ENCODE measurements at places on chromosomes 5 and 9. TPM values are rescaled to one million over a fixed set of nuclear protein-coding genes. Genes with fewer than 3 reads are reported as not detected.

GRCh38 chr5:72606525-72606924 is 99.3 kb upstream of the ZNF366 start:
- no peaks in the 10 kb centered on the region for H3K36me3 ChIP-seq
- no peaks in the 10 kb centered on the region for H3K27me3 ChIP-seq

GRCh38 chr9:41229408-41230401 is 40.6 kb upstream of the ZNG1F start:
- no peak overlapping the region for H3K4me3 ChIP-seq
- H3K27ac ChIP-seq, result no peak overlapping the region
- no peaks in the 10 kb centered on the region for H3K36me3 ChIP-seq
- H3K27me3 ChIP-seq, result no peaks in the 10 kb centered on the region

The PCDHA9 gene
- total RNA-seq, result under 0.01 TPM

DNA sequence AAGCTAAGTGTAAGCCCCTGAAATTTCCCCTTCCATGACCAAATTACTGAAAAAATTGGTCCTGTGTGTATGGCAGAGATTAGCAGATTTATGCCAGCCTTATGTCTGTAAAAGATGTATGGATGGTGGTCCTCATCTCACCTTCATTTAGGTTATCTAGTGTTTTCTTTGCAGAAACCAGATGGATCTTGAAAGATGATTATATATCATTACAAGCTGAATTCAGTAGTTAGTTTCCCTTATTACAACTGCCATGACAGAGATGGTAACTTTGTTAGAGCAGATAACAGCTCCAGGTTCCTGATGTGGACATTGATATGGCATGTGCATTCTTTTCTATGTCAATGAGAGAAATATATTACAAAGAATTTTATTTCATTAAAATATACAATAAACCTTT is 1403.2 kb upstream of the CDH6 start:
- H3K4me3 ChIP-seq, result no peak overlapping the region
- H3K36me3 ChIP-seq, result no peaks in the 10 kb centered on the region
- DNase-seq, result no peak
- H3K4me1 ChIP-seq, result no peaks in the 10 kb centered on the region
- H3K27ac ChIP-seq, result no peak overlapping the region

- no peak overlapping the region for H3K4me3 ChIP-seq
- H3K4me1 ChIP-seq, result no peaks in the 10 kb centered on the region
- H3K36me3 ChIP-seq, result no peaks in the 10 kb centered on the region
- H3K27me3 ChIP-seq, result no peaks in the 10 kb centered on the region
- no peak for DNase-seq
Observed at GRCh38 chr9:13597427-13597826, 317.9 kb upstream of the MPDZ start.

The ELAVL2 gene
- 0.19 TPM for total RNA-seq

- H3K27me3 ChIP-seq, result no peaks in the 10 kb centered on the region
- H3K27ac ChIP-seq, result no peak overlapping the region
- DNase-seq, result no peak
- no peaks in the 10 kb centered on the region for H3K4me1 ChIP-seq
Observed at GRCh38 chr5:31671339-31671741, 32.4 kb downstream of the PDZD2 start.

The MAMDC2 gene
- 0.28 TPM for total RNA-seq

GRCh38 chr9:130299785-130300615 is 34.4 kb downstream of the HMCN2 start:
- no peak overlapping the region for H3K27ac ChIP-seq
- H3K27me3 ChIP-seq, result no peaks in the 10 kb centered on the region
- no peaks in the 10 kb centered on the region for H3K36me3 ChIP-seq
- H3K4me1 ChIP-seq, result no peaks in the 10 kb centered on the region
- H3K4me3 ChIP-seq, result no peak overlapping the region
- no peak for DNase-seq

DNA sequence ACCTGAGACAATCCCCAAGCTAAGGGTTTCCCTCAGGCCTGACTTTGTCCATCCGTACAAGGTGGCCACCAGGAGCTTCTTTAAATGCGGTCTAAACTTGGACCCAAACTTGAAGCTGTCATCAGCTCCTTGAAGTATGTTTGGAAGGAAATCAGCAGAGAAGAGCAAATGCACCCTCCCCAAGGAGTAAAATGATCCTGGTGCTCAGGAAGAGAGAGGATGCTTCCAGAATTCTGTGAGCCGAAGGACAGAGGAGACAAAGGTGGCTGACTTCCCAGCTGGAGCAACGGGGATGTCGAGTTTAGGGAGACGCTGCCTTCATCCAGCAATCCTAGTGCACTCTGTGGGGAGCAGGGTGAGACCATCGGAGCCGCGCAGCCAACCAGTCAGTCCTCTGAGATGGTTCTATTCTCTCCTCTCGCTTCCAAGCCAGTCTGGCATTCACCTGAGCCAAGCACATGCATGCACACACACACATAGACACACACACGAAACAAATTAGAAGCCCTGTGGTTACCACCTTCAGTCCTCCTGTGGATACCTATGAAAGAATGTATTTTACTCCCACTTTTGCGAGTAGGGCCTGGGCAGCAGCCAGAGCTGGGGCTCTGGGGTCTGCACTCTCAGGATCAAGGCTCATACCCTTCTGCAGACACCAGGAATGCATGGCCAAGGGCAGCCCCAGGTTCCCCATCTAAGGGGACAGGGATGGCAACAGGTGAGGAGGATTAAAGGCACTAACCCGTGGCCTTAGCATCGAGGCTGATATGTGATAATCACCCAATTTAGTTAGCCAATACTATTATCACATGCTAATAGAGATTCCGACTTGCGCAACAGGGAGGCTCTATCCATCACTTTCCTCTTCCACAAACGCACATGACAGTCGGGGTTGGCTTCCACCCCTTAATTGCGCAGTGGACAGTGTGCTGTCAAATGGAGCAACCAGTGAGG is 75.8 kb downstream of the GTF3C4 start:
- DNase-seq, result no peak
- no peak overlapping the region for H3K4me3 ChIP-seq
- H3K4me1 ChIP-seq, result no peaks in the 10 kb centered on the region
- H3K27ac ChIP-seq, result no peak overlapping the region

DNA sequence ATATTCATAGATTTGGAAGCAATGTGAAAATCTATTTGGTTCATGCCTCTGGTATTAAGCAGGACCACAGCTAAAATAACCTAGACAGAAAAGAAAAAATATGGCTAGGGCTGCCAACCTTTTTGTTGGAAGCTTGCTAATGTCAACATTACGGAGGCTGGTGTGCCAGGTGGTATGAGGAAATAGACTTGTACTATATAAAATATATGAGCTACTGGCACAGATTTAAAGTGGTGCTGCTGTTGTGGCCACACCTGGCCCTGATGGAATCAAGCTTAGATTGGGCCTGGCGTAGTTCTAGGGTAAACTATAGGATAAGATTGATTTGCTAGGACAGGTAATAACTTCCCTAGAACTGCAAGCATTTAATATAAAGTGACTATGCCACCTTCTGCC is 10.6 kb upstream of the PARP8 start:
- no peak overlapping the region for H3K4me3 ChIP-seq
- H3K36me3 ChIP-seq, result no peaks in the 10 kb centered on the region
- no peaks in the 10 kb centered on the region for H3K27me3 ChIP-seq
- no peaks in the 10 kb centered on the region for H3K4me1 ChIP-seq
- no peak for DNase-seq

Measured in liver (tissue), 10 donors.